ENCODE measurements at places on chromosomes 16 and 17.
A peak's percentile ranks its signal among the peaks of the same experiment; 100 is the strongest.

- DNase-seq = no peak
These were observed 722.9 kb upstream of the EEF2KMT start for GRCh38 chr16:5820472-5820871.

- DNase-seq = no peak
These were observed 1.3 kb downstream of the NTAN1 start for GRCh38 chr16:15054357-15055140.

GRCh38 chr16:49650603-49651002, 205.3 kb downstream of the ZNF423 start:
- DNase-seq = no peak

- no peak for DNase-seq
These were observed 8.6 kb downstream of the ZNHIT3 start for GRCh38 chr17:36495076-36495578.

DNA sequence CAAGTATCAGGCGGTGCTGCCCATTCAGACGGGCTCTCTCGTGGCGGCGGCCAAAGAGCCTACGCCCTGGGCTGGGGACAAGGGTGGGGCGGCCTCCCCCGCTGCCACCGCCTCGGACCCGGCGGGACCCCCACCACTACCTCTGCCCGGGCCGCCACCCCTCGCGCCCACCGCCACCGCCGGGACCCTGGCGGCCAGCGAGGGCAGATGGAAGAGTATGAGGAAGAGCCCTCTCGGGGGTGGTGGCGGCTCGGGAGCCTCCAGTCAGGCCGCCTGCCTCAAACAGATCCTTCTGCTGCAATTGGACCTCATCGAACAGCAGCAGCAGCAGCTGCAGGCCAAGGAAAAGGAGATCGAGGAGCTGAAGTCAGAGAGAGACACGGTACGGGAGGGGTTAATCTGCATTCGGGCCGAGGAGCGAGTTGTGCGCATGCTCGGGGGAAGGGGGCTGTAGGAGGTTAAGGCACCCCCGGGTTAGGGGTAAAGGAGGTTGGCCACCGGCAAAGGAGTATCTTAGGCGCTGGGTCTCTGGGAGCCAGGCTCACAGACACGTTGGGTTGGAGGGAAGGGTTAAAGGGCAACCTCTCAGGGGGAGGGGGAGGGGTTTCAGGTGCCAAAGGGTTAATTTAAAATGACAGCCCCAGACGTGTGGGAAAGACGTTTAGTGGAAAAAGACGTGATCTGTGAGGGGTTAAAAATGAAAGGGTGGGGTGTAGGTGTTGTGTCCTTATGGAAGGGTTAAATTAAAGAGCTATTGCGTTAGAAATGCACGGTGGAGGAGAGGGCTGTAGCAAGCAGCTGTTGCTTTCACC, 1.4 kb downstream of the MSL1 start:
- peak; percentile 69 for DNase-seq

DNA sequence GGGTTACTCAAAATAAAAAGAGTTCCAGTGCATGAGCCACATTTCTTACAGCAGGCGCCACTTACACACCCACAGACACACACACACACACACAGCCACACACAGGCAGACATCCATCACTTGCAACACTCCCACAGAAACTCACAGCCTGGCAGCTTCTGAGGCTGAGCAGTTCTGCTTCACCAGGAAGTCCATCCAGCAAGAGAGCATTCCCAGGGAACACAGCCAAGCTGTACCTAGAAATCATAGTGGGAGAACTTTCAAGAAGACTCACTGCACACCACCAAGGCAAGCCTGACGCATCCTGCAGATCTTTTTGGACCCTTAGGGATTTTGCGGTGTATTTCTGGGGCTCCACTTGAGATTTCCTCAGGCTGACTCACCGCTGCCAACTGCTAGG, 140.9 kb upstream of the WSB1 start:
- no peak for DNase-seq

- peak; percentile 73 for DNase-seq
These were observed 1425.1 kb upstream of the CDH8 start for GRCh38 chr16:63461248-63461841.

GRCh38 chr16:2976673-2977072, 3.6 kb downstream of the PKMYT1 start:
- DNase-seq = no peak

- DNase-seq = no peak
These were observed 20.7 kb upstream of the CCDC92B start for GRCh38 chr17:2770129-2770528.

- peak; percentile 88 for DNase-seq
These were observed 543 bp downstream of the STX4 start for GRCh38 chr16:31033709-31034492.

GRCh38 chr16:11320170-11320569, 25.1 kb upstream of the RMI2 start:
- DNase-seq = peak; percentile 73

- no peak for DNase-seq
These were observed 5.9 kb upstream of the CORO6 start for GRCh38 chr17:29628644-29629043.

DNA sequence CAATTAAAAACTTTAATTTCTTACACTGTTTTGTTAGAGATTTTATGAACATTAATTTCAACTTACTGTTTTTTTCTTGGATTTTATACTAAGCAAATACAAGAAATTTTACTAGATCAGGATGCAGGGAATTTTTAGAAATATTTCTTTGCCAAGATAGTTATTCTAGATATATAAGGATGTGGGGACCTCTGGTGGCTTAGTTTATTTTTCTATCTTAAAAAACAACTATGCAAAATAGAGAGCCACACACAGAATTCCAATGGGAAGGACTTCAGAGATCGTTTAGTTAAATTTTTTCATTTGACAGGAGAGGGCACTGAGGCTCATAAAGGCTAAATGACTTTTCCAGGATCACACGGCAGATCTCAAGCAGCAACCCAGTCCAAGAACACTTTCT, 23.0 kb upstream of the CAPNS2 start:
- no peak for DNase-seq

- no peak for DNase-seq
These were observed 199.9 kb downstream of the MAF start for GRCh38 chr16:79400462-79401149.

DNA sequence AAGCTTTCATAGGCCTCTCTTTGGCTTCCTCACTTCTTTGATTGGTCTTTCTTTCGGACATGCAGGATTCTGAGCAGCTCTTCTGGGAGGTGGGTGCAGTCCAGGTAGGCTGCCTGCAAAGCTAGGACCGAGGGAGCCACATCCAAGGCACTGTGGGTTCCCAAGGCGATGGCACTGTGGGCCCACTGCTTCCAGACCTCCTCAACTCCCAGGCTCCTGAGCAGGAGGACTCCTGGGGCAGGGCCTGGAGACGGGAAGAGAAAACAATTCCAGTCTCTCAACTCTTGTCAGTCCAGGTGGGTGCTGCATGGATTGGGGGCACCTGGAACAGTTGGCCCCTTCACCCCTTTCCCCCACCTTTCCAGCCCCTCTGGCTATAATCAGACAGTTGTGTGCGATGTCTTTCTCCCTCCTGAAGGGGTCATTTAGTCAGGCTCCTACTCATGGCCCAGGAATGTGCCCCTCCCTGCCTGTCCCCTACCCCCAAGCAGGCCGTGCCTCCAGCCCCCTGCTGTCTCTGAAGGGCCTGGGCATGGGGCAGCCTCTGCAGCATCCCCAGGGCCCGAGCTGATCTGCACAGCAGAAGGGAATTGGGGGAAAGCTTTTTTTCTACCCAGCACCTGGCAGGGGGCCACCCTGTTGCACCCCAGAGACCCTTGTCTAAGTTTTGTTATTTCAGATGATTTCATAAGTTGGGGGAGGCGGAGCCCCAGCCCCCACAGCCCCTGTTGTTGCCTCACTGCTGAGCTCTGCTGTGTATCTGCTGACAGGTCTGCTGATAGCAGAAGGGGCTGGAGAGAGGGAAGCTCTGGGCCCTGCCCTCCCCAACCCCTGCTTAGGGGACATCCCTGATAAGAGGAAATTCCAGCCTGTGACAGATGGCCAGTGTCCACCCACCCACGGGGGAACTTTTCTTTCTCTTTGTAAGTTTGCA, 330.3 kb downstream of the SEC14L1 start:
- no peak for DNase-seq

DNA sequence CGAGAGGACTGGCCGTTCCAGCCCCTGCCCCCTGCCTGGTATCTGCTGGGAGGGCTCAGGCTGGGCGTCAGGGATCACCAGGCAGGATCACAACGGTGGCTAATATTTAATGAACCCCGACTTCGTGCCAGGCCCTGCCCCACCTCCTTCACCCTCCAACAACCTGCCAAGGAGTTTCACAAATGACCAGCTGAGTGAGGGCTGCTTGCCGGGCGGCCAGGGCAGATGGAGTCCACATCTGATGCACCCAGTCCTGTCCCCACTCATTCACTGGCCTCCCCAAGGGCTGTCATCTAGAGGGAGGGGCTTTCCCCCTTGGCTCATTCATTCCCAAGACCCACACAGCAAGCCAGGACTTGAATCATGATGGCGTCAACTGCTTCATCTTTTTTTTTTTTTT, 17.5 kb downstream of the UBALD1 start:
- DNase-seq = no peak

- no peak for DNase-seq
These were observed 159.8 kb upstream of the MYOCD start for GRCh38 chr17:12505866-12506265.

DNA sequence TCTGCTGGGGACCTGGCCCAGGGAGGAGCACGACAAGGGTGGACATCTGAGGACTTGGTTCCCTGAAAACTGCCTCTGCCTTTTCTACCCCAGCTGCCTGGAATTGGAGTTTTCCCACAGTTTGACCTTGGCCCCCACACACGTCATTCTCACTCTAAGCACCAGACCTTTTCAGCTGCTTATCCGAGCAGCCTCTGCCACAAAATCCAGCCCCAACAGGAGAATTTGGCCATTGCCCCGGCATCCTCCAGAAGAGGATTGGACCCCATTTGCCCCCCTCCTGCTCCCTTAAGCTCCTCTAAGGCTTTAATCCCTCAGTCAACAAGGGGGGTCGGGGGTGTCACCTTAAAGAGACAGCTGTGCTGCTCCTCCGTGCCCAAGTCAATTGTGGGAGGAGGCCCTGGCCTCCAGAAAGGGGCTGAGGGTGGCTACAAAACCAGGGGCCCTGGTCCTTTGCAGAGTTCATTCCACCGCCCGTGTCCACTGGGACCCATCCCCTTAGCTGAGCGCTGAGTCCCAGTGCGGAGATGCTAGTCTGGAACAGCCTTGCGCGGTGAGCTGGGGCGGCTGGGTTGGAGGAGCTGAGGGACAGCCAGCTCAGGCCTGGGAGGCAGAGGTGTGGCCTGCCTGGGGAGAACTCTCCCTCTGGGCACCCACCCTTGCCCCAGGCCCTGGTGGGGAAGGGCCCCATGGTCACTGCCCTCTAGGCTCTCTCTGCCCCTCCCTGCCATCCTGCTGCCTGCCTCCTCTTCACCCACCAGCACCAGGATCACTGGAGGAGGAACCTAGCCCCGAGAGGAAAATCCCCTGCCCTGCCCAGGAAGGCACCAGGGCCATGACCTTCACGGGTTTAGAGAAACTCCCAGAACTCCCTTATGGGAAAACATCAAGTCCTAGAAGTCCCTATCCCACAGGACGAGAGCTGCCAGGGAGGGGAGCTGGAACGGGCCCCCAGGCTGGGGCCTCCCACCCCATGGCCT, 18.8 kb downstream of the TTYH2 start:
- DNase-seq = no peak

- no peak for DNase-seq
These were observed 48.7 kb downstream of the SF3B3 start for GRCh38 chr16:70572050-70572925.

GRCh38 chr16:70391881-70392481, 45.3 kb downstream of the DDX19A start:
- DNase-seq = no peak

DNA sequence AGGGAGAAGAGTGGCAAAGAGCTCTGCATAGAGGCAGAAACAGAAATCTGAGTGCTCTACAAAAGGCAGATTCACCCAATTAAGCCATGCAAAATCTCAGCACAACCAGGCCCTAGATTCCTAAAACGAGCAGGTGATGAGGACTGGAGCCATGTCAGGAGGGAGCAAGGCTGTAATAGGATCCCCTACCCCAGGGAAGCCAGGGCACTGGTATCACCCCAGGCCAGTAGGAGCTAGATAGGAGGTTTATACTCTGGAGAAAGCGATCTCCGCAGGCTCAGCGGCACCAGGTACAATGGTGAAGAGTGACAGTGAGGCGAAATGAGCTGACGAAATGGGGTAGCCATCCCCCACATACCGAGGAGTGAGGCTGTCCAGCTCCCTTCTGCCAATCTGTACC, 171.5 kb downstream of the PARN start:
- no peak for DNase-seq

DNA sequence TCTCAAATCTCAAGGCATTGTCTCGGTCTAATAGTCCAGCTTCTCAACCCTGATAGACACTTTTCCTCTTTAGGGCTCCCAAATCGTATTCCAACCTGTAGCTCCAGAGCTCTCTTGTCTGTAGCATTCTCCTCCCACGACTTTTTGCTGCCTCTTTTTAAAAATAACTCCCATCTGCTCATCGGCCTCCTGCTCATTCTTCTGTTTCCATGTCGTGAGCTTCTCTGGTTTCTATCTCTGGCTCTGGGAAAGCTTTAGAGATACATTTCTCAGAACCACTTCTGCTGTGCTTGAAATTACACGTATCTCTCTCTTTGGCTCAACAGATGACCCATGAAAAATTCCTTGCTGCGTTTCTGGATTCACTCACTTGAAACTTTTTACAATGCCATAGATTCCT, 609.6 kb upstream of the C16orf82 start:
- no peak for DNase-seq

- no peak for DNase-seq
These were observed 175.7 kb downstream of the PARN start for GRCh38 chr16:14454391-14454790.

- DNase-seq = no peak
These were observed 314.9 kb downstream of the CEP112 start for GRCh38 chr17:65876985-65877384.

DNA sequence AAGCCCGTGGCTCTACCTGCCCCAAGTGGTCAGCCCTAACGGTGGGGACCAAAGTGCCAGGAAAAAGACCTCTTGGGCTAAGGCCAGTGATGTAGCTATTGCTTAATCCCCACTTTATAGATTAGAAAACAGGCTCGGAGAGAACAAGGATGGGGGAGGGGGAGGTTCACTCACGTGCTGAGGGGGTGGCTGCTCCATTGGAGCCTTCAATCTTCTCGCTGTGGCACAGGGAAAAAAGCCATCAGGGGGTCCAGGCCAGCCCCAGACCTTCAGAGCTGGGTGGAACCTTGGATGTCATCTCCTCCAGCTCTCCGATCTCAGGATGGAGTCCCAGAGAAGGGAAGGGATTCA, 45.9 kb downstream of the SRCIN1 start:
- DNase-seq = peak; percentile 55

- no peak for DNase-seq
These were observed 40.7 kb downstream of the TMEM186 start for GRCh38 chr16:8756755-8757154.

DNA sequence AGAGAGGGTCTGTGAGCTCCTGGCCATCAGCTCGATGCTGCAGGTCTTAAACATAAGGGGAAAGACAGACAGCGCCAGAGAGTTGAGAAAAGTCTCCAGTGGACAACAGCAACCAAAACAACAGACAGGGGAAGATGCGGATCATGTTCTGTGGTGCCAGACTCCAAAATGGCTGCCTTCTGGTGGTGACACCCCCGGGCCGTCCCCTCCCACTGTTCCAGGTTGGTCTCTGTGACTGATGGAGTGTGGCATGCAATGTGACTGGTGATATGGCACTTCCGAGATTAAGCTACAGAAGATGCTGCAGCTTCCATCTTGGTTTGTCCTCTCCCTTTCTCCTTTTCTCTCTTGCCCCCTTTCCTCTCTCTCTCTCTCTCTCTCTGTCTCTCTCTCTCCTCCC, 40.4 kb upstream of the RBFOX3 start:
- DNase-seq = no peak

Data from NCI-H69 (cell line).